ENCODE measurements at places on chromosomes 16 and 17.

DNA sequence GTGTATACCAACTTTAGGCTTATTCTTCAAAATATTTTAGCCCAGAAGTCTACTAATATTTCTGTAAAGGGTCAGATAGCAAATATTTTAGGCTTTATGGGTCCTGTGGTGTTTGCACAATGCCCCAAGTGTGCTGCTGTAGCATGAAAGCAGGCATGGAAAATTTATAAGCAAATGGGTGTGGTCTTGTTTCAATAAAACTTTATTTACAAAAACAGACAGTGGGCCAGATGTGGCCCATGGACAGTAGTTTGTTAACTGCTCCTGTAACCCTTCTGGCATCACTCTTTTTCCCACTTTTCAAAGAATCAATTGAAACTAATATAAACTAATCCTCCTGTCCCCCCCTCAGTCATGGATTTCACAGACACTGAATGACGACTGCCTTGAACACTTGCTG is 410.7 kb downstream of the SHISA9 start:
- DNase-seq, result no peak

- DNase-seq, result no peak
Measured at GRCh38 chr17:11608396-11608795, 10.1 kb downstream of the DNAH9 start.

- DNase-seq, result no peak
Measured at GRCh38 chr16:1180549-1181403, 27.9 kb downstream of the CACNA1H start.

DNA sequence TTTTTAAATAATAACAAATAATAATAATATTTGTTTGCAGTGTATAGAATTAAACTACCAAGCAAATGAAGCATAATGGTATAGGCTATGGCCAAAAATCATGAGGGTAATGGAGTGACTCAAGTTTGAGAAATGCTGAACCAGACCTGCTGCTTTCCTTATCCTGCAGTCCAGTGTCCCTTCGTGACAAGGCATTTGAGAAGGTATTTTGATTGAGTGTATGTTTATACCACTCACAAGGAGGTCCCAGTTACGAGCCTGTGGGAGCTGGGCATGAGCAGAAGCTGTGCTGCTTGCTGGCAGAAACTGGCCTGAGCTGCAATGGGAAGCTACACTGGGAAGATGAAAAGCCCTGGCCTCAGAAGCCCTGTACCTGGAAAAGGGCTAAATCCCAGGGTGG is 50.3 kb downstream of the GNAO1 start:
- DNase-seq, result no peak

- no peak for DNase-seq
Measured at GRCh38 chr16:28298511-28298878, 6.2 kb downstream of the SBK1 start.

- no peak for DNase-seq
Measured at GRCh38 chr16:87306516-87306915, 10.7 kb downstream of the C16orf95 start.

- DNase-seq, result peak; percentile 98
Measured at GRCh38 chr16:1002399-1003166, 21.0 kb downstream of the SOX8 start.

DNA sequence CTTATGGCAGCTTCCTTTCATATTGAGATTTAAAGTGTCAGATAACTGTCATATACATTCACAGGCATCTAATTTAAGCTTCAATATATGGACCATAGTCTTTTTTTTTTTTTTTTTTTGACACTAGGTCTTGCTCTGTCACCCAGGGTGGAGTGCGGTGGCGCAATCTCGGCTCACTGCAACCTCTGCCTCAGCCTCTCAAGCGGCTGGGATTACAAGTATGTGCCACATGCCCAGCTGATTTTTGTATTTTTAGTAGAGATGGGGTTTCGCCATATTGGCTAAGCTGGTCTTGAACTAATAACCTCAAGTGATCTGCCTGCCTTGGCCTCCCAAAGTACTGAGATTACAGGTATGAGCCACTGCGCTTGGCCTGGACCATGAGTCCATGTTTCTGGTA is 13.6 kb downstream of the CEP95 start:
- no peak for DNase-seq

- DNase-seq, result peak; percentile 85
Measured at GRCh38 chr17:39517224-39517623, 55.9 kb downstream of the CDK12 start.

- DNase-seq, result no peak
Measured at GRCh38 chr17:50261051-50261915, 13.0 kb upstream of the TMEM92 start.

GRCh38 chr16:57803134-57803990 is 1.1 kb upstream of the KIFC3 start:
- DNase-seq, result no peak

GRCh38 chr16:2465653-2466415 is 5.3 kb upstream of the NTN3 start:
- DNase-seq, result no peak

DNA sequence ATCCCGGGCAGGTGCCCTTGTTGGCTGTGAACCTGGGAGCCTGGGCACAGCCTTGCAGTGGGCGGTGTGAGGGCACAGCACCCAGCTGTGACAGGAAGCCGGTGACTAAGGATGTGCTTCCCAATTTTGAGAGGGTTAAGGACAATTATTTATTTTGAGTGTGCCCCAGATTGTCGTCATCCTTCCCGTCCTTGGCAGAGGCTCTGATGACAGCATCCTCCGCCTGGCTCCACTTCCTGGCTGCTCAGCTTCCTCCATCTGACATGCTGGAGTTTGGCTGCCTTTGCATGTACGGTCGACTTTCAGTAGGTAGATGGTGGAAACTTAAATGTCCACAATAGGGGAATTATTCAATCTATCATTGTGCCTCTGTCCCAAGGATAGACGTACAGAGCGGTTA is 282.4 kb upstream of the EEF2KMT start:
- DNase-seq, result no peak

GRCh38 chr16:48409839-48410632 is 24.8 kb upstream of the SIAH1 start:
- peak; percentile 85 for DNase-seq

DNA sequence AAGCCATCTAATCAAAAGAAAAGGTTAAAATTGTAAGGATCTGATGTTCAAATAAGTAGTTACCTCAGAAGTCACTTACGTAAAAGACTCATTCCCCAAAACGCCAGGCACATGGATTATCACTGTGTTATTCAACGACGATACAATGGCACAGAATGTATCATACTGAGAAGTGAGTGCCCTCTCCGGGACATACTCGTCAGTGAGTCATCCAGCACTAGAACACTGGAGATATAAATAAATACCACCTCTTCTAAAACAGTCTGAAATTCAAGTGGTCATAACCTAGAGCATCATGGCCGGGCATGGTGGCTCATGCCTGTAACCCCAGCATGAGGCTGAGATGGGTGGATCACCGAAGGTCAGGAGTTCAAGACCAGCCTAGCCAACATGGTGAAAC is 24.9 kb downstream of the USP31 start:
- peak; percentile 74 for DNase-seq

- peak; percentile 64 for DNase-seq
Measured at GRCh38 chr17:5011928-5012327, 14.2 kb downstream of the KIF1C start.

- DNase-seq, result no peak
Measured at GRCh38 chr16:26071101-26071866, 379.5 kb downstream of the HS3ST4 start.

DNA sequence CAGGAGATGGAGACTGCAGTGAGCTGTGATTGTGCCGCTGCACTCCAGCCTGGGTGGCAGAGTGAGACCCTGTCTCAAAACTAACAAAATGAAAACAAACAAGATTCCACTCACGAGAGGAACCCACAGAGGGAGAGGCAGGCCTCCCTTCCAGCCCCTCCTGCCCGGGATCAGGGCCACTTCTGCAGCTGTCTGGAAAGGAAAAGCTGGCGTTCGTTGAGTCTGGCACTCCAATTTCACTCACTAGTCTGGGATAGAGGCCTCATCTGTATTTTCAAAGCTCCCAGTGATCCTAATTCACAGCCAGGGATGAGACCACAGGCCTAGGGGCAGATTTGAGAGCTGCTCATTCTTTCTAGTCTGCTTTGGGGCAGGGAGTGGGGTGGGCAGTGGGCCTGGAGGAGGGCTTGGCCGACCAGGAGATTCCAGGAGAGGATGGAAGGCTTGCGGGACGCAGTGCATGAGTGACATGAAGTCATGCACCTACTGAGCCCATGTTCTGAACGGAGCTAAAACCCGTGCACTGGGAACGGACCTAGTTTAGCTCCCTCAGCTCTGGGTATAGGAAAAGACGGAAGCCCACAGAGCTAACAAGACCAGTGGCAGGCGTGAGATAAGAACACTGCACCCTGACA is 54.0 kb downstream of the COTL1 start:
- no peak for DNase-seq

DNA sequence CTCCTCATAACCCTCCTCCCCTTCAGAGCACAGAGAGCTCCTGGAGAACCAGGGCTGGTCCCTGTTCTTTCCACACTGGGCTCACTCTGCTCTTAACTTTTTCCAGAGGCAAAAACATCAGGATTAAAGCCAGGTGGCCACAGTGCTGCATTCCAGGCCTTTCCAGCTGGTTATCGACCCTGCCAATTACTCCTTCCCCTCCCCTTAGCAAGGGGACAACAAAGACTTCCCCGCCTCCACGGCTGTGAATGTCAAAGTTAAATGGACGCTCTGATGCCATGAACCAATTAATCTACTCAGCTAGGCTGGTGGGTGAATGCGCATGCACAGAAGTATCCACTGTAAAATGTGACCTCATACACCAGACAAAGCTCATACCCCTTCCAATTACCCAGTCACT is 23.1 kb downstream of the ACLY start:
- no peak for DNase-seq

All from A172 (cell line).